ENCODE measurements at places on chromosomes 12 and 14.

DNA sequence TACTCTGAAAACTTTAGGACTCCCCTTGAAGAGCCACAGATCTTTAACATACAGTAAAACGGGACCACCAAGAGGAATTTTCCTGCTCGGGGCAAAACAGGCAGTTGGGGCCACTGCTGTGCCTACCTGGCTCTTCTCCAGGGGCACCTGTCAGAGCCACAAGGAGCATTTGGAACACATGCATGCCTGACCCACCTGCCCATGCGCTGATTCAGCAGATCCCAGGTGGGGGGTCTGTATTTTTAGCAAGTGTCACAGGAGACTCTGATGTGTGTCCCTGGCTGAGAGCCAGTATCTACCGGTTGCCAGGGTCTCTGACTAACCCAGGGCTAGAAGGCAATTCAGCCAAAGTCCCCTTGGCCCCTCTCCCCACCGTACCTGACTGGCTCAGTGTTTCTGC is 6.5 kb downstream of the CTDSP2 start:
- DNase-seq: no peak

DNA sequence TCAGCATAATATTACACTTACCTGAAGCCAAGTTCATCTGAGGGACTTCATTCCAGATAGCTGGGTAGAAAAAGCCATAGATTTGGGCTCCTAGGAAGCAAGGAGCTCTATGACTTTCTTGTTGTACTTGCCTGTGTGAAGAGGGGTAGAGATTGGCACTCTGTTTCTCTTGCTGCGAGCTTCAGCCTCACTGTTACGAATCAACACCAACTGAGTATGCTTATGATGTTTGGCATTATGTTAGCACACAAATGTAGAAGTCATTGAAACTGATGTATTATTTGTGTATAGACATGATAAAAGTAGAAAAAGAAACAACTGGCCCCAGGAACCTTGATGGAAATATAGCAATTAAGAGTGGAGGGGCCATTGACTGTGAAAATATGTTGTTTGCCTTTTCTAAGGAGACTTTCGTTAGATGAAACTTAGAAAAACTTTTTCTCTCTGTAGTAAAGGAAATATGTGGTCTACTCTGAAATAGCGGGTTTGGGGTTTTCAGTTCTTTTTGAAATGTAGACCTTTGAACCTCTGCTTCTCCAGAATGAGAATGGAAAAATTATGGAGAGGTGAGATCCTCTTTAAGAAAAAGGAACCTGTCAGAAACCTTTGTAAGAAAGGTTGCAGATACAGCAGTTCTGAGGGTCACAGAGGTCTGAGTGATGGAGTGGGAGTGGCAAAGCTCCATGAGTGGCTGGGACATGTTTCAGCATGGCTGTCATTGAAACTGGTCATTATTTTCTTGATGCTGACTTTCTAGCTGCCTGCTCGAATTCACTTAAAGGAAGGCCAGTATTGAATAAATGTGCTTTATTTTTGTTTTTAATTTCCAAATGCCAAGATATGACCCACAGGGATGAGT is 159.9 kb downstream of the GCH1 start:
- no peak for DNase-seq

- DNase-seq: no peak
These were observed 230.8 kb downstream of the DPF3 start for GRCh38 chr14:72663076-72663487.

GRCh38 chr14:91108941-91109611 is 4.8 kb upstream of the DGLUCY start:
- DNase-seq: no peak

DNA sequence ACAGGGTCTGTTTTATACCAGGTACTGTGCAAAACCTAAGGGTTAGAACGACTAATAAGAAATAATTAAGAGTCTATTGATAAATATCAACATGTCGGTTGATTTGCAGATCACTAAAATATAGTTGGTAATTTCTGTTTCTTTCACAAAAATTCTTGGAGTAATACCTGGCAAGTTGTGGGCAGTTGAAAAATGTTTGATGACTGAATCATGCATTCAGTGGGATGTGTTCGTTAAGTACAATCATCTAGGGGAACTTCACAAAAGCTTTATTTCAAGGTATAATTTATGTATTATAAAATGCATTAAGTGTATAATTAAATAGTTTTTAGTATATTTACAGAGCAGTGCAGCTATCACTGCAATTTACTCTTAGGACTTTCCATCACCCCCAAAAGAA is 120.0 kb downstream of the KCNA5 start:
- DNase-seq: no peak

DNA sequence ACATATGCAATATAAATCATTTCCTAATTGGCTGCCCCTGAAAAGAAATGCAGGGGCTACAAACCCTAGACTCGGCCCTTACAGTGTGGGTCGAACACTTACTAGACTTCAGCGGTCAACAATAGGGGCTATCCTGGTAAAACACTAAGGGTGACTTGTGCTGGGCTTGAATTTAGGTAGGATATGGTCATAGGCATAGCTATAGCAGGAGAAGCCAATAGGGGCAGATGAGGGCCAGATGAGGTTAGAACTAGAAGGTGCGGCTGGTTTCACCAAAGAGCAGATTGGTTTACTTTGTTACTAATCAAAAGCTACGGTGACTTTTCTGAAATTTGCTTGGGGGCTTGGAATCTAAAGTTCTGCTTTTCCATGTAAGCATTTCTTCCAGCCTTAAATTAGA is 282.3 kb upstream of the DIO2 start:
- DNase-seq: no peak

DNA sequence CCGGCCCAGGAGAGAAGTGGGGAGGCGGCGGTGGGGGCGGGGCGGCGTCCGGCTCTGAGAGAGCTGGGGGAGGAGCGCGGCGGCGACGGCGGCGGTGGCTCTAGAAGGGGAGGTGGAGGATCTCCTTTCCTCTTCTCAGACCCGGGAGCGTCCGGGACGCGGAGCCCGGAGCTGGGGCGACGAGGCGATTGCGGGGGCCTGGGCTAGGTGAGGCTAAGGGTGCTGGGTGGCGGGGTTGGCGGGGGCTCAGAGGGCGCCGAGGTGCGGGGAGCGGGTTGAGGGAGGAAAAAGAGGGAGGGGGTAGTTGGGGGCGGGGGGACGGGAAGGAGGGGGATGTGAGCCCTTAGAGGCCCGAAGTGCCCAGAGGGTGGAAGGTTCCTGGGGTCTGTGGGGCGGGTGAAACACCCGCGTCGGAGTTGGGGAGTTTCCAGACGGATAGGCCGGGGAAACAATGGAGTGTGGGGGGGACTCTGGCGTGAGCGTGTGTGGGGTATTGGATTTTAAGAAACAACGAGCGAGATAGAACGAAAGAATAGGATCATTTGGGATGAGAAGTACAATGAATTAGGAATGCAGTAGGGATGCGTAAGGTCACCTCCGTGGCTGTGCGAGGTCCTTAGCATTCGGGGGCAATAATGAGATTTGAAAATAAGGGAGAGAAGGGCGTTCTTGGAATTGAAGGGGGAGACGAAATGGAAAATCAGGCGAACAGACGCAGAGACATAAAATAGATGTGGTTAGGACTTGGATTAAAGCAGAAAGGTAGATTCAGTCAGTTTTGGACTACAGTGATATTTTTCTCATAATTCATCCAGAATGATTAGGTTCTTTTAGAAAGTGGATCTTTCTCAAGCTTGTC is at the start of gene SPATS2:
TSS of gene SPATS2 (plus strand) at position 82 of the 859 bp plus-strand sequence. CDS start 93,551 bp downstream, outside the sequence.
- DNase-seq: no peak

GRCh38 chr12:130286041-130286440 is 51.6 kb upstream of the PIWIL1 start:
- DNase-seq: no peak

DNA sequence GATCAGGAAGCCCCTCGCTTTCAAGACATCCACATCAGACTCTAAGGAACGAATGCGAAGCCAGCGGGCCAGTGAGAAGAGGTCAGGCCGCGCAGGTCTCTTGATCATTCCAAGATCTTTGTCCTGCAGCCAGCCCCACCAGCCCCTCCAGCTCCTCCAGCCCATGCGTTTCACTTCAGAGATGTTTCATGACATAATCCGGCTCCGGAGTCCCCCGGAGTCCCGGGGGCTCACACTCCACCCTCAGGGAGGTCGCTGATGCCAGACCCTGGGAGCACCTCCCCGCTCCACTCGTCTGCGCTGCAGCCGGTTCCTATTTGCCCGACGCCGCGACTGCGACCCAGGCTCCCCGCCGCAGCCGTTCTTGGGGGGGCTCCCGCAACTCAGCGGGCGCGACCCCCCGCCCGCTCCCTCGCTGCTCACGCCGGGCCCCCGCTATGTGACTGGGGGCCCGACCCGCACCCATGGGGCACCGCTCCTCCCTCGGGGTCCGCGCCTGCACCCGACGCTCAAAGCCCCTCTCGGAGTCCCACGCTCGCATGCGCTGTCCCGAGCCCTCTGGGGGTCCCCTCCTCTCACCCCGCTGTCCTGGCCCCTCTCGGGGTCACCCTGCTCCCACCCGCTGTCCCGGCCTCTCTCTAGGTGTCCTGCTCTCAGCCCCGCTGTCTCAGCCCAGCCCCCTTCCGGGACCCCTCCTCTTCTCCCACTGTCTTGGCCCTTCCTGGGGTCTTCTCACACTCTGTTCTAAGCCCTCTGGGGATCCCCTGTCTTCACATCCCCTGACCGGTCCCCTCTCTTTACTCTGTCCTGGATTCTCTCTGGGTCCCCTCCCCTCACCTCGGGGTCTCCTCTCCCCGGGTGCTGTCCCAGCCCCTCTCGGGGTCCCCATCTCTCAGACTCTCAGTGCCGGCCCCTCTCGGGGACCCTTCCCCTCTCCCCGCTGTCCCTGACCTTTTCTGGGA is 1.1 kb downstream of the TAOK3 start:
- DNase-seq: no peak

DNA sequence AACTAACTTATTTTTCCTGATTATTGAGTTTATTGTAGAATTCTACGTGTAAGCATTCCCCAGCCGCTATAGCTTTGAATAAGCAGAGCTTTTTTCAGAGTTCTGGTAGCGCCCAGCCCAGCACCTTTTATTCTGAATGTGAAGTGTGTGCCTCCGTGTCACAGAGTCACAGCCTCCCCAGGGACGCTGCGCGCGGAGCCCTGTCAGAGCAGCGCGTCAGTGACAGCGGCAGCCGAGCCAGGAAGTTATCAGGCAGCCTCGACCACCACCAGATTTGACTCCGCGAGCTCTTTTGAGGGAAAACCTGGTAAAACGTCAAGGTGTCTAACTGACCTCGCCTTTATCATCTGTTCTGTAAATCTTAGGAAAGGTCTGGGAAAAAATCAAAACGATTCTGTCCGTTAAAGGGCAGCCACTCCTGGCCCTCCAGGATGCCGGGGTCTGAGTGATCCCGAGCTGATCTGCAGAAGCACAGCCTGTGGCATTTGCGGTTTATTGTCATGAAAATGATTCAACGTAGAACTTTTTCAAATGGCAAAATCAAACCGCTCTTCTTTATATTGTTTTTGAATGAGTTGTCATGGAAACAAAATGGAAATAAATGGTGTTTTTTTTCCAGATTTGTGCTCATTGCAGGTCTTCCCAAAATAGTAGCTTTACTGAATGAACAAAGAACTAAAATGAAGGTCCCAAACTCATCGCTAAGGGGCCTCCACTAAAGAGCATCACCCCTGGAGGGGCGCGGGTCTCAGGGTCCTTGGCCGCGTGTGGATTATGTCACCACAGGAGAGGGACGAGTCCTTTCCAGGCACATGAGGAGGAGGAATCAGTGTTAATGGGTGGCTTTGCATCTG is 43.1 kb upstream of the MMP17 start:
- no peak for DNase-seq

GRCh38 chr12:90254796-90255195 is 546.2 kb upstream of the ATP2B1 start:
- DNase-seq: no peak

GRCh38 chr12:120826335-120826734 is 77.8 kb downstream of the SPPL3 start:
- no peak for DNase-seq

DNA sequence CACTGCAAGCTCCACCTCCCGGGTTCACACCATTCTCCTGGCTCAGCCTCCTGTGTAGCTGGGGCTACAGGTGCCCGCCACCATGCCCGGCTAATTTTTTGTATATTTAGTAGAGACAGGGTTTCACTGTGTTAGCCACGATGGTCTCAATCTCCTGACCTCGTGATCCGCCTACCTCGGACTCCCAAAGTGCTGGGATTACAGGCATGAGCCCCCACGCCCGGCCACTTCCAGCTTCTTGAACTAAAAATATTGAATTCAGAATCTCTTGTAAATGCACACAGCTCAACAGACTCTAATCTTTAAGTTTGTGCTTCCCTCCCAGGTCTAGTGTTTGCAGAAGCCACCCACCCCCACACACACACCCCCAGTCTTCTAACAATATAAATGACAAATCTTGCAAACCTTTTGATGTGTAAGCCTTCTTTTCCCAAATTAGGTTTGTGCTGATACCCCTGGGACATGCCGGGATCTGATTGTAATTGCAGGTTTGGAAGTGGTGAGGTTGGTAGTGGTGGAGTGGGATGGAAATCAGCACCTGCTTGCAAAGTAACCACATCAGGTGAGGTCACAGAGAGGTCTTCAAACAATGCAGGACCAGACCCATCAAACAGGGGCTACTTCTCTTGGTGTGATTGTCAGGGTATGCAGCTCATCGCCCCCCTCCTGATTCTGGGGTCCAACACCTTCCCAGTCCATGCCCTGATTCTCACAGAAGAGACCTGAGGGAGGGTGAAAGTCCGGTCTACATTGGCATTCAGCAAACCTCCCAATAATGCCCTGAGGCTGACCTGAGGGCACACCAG is 51.4 kb upstream of the GPR132 start:
- no peak for DNase-seq

- no peak for DNase-seq
These were observed 598 bp downstream of the KDM2B start for GRCh38 chr12:121579981-121580868.

DNA sequence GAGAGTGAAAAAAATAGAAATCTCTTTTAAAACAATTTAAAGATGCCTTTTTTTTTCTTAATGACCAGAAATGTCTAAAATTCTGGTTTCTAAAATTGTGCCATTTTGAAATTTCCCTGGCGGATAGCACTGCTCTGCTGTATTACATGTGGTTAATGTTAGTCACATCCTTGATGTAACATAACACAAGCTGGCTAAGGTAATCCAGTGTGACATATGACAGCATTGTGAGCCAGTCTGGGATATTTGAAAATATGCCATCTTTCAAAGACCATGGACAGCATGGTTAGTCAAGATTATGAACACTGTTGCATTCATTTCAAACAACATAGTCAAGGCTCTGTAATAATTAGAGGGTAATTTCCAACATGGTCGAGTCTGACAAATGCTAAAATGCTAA is 133.2 kb downstream of the ALX1 start:
- DNase-seq: no peak

DNA sequence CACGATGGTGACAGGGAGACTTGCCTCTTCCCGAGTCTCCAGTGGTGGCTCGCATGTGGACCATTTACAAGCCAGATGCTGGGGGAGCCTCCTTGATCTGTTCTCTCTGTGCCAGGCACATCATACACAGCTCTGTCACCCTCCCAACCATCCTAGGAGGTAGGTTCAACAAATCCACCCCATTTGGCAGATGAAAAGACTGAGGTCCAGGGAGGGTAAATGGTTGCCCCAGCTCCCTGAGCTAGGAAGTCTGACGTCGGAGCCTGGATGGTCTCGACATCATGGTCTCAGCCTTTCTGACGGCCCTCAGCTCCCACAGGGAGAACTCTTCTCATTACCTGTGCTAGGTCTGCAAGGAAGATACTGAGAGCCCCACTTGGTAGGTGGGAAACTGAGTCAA is 189.6 kb downstream of the RBM19 start:
- DNase-seq: no peak
